ENCODE measurements at places on chromosomes 6 and 20. TPM values are rescaled to one million over a fixed set of nuclear protein-coding genes. Genes with fewer than 3 reads are reported as not detected.

- DNase-seq: no peak
- H3K27ac ChIP-seq: no peak overlapping the region
Observed at GRCh38 chr20:57122536-57123489, 143.6 kb downstream of the BMP7 start.

DNA sequence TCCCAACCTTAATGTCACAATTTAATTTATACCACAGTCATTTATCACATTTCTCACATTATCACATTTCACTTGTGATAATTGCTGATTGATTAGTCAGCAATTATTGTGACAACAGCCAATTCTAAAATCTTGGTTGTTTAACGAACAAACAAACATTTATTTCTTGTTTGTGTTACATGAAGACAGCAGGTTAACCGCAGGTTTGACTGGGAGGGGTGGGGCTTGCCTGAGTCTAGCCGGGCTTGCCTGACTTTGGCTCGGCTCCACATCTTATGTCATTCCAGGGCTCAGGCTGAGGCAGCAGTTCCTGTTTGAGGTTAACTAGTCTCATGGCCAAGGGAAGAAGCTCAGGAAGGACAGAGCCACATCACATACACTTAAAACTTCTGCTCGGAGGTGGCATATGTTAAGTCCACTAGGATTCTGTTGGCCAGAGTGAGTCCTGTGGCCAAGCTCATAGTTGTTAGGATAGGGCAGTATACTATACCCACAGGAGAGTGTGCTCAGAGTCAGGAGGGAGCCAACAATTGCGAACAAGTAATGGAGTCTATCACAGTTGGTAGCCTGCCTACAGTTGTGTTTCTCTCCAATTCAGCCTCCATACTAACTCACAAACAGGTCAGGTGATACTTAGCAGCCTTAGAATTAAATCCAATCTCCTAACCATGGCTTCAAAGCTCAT lies 90.0 kb upstream of the IFNGR1 start:
- DNase-seq: no peak
- no peak overlapping the region for H3K4me3 ChIP-seq

- no peak for DNase-seq
- no peak overlapping the region for H3K27ac ChIP-seq
- H3K27me3 ChIP-seq: no peaks in the 10 kb centered on the region
- H3K4me3 ChIP-seq: no peak overlapping the region
Observed at GRCh38 chr20:62812907-62813200, 4.0 kb upstream of the COL9A3 start.

DNA sequence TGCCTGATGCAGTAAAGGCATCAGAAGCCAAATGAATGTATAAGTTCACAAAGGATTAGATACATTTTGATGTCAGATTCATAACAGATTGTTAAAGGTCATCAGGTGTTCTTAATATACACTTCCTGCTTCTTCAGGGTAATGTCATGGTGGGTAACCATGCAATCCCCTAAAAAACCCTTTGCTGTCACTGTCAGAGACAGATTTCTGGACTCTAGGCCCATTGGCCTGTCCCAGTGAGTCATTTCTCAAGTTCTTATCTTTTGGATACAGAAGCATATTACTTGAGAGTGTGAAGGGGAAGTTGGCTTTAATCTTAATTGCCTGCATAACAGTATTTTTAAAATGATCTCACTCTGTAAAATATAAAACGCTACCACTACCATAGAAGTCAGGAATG lies 895.6 kb upstream of the MAP3K7 start:
- H3K4me1 ChIP-seq: peaks cover 3% of the 10 kb centered on the region
- no peak overlapping the region for H3K27ac ChIP-seq
- no peaks in the 10 kb centered on the region for H3K36me3 ChIP-seq
- DNase-seq: no peak

DNA sequence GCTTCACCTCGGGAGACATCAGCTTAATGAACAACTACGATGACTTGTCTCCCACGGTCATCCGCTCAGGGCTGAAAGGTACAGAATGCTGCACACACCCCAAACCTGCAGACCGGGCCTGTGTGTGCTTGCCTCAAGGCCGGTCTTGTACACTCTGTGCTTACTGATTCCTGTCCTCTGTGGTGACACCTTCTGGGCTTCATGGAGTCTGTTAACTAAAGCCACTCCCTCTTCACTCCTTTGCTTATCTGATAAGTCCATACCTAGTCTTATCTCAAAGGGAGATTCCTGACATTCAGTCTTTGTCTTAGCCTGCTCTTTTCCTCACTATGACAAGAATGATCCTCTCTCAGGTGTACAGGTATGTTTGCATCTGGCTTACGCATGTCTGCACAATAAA lies 107.7 kb upstream of the TMEM181 start:
- no peaks in the 10 kb centered on the region for H3K4me1 ChIP-seq
- H3K36me3 ChIP-seq: peaks cover 16% of the 10 kb centered on the region
- DNase-seq: no peak
- no peak overlapping the region for H3K4me3 ChIP-seq

GRCh38 chr6:125640441-125641150 lies 108.8 kb upstream of the HEY2 start:
- no peak overlapping the region for H3K27ac ChIP-seq
- H3K36me3 ChIP-seq: no peaks in the 10 kb centered on the region
- no peak overlapping the region for H3K4me3 ChIP-seq
- DNase-seq: no peak
- no peaks in the 10 kb centered on the region for H3K27me3 ChIP-seq
- no peaks in the 10 kb centered on the region for H3K4me1 ChIP-seq

- H3K4me1 ChIP-seq: peaks cover 7% of the 10 kb centered on the region
- DNase-seq: no peak
- no peak overlapping the region for H3K4me3 ChIP-seq
- H3K36me3 ChIP-seq: peaks cover 4% of the 10 kb centered on the region
Observed at GRCh38 chr20:14957402-14957801, 620.0 kb upstream of the FLRT3 start.

GRCh38 chr6:14276071-14276470 lies 158.5 kb downstream of the CD83 start:
- H3K4me3 ChIP-seq: no peak overlapping the region
- DNase-seq: no peak
- H3K27me3 ChIP-seq: no peaks in the 10 kb centered on the region
- H3K4me1 ChIP-seq: peaks cover 45% of the 10 kb centered on the region

GRCh38 chr6:106181664-106182418 lies 95.7 kb downstream of the PRDM1 start:
- no peak for DNase-seq
- peaks cover 14% of the 10 kb centered on the region for H3K4me1 ChIP-seq
- H3K27ac ChIP-seq: peak overlapping the region; percentile 83

DNA sequence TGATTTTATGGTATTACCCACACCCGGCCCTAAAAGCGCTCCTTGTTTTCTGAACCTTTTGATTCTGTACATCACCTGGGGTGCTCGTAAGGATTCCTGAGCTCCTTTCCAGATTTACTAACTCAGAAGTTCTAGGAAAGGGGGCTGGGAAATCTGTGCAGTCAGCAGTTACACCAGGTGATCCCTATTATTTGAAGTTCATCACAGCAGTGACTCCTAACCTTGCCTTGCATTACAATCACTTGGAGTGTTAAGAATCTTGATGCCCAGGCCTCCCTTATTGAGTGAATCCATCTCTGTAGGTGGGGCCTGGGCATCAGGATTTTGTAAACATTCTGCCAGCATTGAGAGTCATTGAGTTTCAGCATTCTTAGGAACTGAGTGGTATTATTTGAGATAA lies 44.7 kb downstream of the BMP6 start:
- H3K4me3 ChIP-seq: no peak overlapping the region
- H3K4me1 ChIP-seq: peaks cover 5% of the 10 kb centered on the region
- no peak overlapping the region for H3K27ac ChIP-seq
- H3K36me3 ChIP-seq: peaks cover 3% of the 10 kb centered on the region

Gene ARG1
- total RNA-seq: not detected

Gene PERP
- total RNA-seq: 22.5 TPM

Gene MPIG6B
- total RNA-seq: not detected

Measured in chondrocyte (in vitro differentiated cells).